CD4-positive, alpha-beta T cell treated with Interleukin-10 for 1 hour (primary cell): ENCODE measurements at places on chromosomes 6 and 20.

- DNase-seq = no peak
These were observed 608.2 kb downstream of the PRKN start for GRCh38 chr6:162119341-162119740.

DNA sequence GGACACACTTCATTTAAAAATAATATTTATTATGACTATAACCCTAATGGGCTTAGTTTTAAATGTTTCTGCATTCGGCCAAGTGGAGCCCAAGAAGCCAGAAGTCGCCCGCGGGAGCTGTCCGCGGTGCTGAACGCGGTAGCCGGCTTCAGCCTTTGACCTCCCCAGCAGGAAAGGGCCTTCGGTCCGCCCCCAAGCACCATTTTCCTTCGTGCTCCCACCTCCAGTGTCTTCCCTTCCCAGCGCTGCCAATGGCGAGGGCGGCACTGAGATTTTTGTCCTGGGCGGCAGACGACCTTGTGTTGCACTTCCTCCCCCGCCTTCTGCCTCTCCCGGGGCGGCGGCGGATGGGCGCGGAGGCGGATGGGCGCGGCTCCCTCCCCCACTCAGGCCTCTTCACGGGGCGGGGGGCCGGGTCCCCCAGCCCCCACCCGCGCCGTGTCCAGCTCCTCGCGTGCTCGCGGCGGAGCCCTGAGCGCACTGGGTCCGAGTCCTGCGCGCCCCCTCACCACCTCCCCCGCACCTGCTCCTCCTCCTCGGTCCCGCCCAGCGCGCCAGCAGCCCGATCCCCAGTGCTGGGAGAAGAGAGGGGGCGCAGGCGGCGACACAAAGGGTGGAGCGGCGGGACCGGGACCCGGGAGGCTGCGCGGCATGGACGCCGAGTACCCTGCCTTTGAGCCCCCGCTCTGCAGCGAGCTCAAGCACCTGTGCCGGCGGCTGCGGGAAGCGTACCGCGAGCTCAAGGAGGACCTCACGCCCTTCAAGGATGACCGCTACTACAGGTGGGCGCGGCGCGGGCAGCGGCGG, 23.6 kb upstream of the TMEM181 start:
- peak; percentile 73 for DNase-seq

- no peak for DNase-seq
These were observed 808 bp downstream of the SDC4 start for GRCh38 chr20:45347297-45347935.

- DNase-seq = no peak
These were observed 45.7 kb downstream of the MYLIP start for GRCh38 chr6:16174416-16175078.

DNA sequence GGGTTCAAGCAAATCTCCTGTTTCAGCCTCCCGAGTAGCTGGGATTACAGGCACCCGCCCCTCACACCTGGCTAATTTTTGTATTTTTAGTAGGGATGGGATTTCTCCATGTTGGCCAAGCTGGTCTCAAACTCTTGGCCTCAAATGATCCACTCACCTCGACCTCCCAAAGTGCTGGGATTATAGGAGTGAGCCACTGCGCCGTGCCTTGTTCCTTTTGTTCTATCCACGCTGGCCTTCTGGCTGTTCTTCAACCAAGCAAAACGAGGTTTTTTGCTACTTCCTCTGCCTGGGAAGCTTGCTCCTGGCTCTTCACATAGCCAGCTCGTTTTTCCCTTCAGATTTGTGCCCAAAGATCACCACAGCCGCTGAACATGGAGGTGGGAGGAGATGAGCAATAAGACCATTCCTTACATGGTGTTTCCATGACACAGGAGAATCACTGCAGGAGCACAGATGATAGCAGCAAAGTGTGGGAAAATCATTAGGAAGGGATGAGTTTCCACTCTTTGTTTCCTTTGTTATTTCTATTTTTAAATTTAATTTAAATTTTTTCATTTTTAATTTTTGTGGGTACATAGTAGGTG, 201.0 kb upstream of the ZNF217 start:
- DNase-seq = no peak

DNA sequence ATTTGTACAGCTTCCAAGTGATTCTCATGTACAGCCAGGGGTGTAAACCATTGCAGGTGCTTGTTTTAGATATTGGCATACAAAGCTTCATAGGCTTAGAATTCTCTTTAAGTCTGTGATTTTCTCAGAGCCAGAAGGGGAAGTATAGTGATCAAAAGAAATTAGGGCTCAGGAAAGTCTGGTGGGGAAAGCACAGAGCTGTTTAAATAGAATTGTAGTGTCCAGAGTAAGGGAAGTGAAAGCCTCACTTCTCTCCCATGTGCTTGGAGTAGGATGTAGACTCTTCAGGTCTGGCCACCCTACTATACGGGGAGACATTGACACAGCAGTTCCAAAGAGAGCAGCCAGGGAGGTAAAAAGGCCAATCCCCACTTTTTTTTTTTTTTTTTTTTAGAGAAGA, 10.4 kb downstream of the GCNT2 start:
- no peak for DNase-seq

- no peak for DNase-seq
These were observed 41.0 kb upstream of the MRPS18A start for GRCh38 chr6:43728586-43728985.

GRCh38 chr6:105424175-105424783, 21.4 kb upstream of the PREP start:
- DNase-seq = peak; percentile 68

GRCh38 chr20:44544263-44544662, 22.4 kb upstream of the SERINC3 start:
- no peak for DNase-seq

GRCh38 chr6:37696220-37696840, 1.4 kb downstream of the MDGA1 start:
- DNase-seq = peak; percentile 15

GRCh38 chr6:30005482-30005881, 55.6 kb upstream of the POLR1H start:
- no peak for DNase-seq

- no peak for DNase-seq
These were observed 63.2 kb upstream of the DUSP22 start for GRCh38 chr6:228881-229651.

- no peak for DNase-seq
These were observed 21.7 kb upstream of the TGM2 start for GRCh38 chr20:38186788-38187221.

- DNase-seq = no peak
These were observed 213.9 kb downstream of the SLC24A3 start for GRCh38 chr20:19426356-19426755.

DNA sequence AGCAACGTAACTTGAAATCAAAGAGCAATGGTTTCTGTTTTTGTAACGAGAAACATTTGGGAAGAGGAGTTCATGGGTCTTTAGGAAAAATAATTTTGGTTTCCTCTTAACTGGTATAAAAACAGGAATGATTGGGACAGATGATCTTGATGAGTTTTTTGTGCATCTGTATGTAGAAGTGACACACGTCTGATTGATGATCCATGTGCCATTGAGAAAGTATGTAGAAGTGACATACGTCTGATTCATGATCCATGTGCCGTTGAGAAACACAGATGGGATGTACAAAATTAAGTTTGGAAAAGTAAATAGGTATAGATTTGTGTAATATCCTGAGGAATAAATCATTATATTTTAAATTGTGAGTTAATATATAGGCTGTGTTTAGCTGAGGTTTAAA, 2.1 kb downstream of the KIAA1586 start:
- no peak for DNase-seq

- DNase-seq = no peak
These were observed 383.8 kb downstream of the TFAP2A start for GRCh38 chr6:10030942-10031537.

DNA sequence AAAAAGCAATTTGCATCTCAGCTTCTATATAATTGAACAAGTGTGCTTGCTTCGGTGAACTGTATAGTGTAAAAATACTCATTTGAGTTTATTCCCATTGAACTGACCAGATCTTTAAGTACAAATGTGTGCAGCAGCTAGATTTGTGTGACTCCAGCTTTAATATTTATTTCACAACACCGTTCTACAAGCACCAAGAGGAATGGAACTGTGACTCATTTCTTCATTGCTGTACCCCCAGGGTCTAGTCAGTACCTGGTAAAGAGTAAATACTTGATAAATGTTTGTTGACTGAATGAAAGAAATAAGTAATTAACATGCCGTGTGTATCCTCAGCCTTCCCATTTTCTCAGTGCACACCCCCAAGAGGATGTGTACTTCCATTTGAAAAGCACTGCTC, 464.8 kb downstream of the CBLN4 start:
- DNase-seq = no peak

DNA sequence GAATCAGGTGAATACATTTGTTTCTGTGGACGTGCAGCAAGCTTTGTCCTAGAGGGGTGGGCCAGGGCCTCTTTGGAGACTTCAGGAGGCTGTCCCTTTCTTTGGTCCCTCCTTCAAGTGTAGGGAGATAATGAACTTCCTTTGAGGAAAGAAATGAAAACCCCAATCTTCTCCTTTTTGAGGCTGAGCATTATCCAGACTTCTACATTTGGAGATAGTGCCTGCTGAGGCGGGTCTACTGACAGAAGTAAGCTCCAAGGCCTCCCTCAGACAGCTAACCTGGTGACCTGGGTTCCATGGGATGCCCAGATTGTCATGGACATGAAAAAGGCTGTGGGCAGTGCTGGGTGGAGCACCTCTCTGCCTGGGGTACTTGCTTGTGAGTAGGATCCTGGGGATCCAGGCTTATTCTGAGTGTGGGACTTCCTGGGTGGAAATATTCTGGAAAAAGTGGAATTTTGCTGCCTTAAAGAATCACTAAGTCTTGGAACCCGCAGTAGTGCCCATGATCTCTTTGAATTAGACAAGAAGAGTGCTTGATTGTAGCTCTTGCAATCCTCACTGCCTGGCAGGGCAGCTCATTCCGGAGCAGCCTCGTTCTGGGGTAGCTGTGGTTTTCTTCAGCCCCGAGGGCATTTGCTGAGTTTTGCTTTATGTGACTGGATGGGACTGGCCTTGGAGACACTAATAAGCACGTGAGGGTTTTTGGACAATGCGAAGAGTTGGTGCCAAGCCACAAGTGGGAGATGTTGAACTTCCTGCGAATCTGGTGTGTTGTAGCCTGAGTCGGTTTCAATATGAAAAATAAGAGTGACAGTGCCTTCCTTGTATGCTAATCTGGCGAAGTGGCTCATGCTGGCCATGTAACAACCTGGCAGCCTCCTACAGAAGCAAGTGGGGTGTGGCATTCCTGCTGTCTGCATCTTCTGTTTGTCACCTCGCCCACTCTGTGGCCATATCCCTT, 28.1 kb downstream of the SNRNP48 start:
- DNase-seq = no peak

DNA sequence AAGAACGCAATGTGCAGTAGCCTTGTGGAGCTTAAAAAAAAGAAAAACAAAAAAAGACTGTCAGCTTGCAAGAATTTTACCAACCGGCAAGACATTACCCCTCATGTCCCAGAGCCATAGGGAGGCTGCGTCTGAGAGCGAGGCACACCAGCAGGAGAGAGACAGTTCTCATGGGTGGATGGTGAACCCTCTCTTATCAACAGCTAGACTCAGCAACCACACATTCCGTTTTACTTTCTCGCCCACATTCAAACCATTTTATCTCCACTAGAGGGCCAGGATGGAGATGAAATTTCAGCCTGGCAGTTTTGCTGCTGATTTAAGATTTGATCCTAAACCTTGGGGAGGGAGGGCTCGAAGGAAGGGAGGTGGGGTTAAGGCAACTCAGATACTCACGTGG, 247.0 kb downstream of the ATXN1 start:
- DNase-seq = peak; percentile 68

DNA sequence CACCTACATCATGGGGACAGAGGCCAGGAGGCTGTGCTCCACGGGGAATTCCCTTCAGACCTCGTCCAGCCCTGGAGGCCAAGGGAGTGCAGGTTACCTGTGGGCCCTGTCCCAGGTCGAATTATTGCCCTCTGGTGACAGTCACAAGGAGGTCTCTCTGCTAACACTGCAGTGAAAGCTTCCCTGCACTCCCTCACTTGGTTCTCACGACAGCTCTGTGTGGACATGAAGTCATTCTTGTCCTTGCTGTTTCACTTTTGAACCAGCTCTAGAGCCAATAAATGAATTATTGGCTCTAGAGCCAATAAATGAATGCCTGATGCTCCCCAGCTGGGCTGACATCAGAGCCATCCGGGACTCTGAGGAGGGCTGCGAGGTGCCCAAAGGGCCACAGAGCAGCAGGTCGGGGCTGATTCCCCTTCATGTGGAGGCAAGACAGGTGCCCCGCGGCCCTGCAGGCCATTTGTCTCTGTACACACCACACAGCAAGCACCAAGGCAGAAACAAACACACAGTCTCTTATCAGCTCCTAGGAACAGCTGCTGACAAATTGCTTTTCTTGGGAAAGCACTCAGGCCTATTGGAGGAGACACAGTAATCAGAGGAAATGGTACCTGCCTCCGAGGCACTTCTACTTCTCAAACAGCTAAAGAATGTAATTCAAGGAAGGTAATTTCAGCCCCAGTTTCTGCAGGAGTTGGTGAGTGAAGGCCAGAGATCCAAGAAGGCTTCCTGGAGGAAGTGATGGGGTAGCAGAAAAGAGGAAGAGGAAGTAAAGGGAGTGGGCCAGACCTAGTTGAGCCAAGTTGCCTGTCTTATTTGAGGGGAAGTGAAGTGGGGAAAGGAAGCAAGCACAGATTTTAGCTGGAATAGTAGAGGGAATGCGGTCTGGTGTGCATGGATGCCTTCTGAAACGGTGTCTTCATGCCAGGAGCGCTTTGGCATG, 27.5 kb upstream of the TBXT start:
- no peak for DNase-seq

DNA sequence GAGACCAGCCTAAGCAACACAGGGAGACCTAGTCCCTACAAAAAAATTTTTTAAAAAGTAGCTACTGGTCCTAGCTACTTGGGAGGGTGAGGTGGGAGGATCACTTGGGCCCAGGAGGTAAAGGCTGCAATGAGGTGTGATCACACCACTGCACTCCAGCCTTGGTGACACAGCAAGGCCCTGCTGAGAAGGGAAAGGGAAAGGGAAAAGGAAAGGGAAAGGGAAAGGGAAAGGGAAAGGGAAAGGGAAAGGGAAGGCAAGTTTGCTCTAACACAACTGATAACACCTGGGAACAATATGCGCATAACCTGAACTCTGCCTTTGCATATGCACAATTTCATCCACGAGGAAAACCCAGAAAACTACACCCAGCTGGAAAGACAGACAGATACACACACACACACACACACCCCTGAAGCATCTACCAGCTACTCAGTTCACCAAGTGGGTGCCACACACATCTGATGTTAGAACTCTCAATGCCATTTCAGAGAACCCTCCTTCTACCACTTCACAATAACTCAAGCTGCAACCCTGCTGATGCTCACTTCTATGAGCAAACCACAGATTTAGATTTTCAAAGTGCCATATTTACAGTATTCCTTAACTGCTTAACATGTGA, 19.1 kb downstream of the B4GALT5 start:
- DNase-seq = no peak

GRCh38 chr6:101226677-101227135, 166.8 kb upstream of the GRIK2 start:
- DNase-seq = no peak

DNA sequence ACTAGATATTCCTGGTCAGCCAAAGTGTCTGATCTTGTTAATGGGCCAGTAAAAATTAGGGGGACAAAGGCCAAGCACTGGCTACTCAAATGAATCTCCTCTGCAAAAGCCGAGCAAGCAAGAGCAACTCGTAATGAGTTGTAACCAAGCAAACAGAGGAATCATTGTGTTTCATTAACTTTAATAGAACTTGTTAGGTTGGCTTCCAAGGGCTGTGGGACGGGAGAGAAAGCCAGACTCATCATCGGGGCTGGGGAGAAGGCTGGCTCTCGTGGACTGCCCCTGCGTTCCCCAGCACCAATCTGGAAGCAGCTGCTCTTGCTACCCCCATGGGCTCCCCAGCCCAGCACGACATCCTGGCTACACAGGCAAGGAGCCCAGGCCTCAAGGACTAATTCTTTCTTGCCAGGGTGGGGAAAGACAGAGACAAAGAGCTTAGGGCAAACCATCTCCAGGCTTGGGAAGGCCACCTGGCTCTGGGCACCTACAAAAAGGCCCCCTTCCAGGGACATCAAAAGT, 10.5 kb upstream of the SCUBE3 start:
- DNase-seq = no peak
